ENCODE measurements at places on chromosomes 2 and 18. TPM values are rescaled to one million over a fixed set of nuclear protein-coding genes. Genes with fewer than 3 reads are reported as not detected.

CNRIP1 gene
- not detected for polyA plus RNA-seq

ASB18 gene
- not detected for polyA plus RNA-seq

DNA sequence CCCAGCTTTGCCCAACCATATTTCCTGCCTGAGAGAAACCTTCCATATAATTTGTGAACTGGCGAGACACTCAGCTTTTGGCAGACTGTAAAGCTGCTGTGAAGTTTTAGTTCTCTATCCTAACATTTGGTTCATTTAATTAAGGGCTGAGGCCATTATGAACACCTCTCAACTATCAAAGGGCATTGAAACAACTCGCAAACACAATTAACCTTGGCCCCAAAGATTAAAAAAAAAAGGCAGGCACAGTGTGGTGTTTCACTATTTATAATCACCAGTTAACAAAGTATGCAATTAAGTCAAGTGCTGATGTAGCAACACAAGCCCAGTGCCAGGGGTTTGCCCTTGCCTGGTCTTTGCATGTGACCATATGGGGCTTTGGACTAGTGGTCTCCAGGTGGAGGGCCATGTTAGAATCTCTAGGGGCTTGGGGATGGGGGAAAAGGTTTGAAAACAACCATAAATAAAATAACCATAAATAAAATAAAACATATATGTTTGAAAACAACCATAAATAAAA lies 297.6 kb upstream of the SKOR2 start:
- DNase-seq = no peak

TRIB2 gene
- 79.0 TPM for polyA plus RNA-seq

DNA sequence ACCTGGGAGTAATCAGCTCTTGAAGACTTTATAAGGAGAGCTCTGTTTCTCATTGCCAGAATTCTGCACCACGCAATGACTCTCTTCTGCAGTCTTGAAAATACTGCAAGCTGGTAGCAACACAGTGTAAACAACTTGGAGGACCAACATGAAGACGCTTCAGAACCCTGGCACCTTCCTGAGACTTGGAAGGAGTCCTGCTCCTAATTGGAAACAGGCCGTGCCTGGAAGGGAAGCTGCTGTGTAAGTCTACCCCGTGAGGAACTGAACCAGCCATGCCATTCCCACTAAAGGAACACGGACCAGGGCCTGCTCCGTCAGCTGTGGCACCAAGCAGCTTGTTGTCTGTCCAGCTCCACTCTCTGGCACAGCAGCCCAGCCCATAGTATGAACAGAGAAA lies 171.1 kb downstream of the PAX3 start:
- DNase-seq = no peak

DNA sequence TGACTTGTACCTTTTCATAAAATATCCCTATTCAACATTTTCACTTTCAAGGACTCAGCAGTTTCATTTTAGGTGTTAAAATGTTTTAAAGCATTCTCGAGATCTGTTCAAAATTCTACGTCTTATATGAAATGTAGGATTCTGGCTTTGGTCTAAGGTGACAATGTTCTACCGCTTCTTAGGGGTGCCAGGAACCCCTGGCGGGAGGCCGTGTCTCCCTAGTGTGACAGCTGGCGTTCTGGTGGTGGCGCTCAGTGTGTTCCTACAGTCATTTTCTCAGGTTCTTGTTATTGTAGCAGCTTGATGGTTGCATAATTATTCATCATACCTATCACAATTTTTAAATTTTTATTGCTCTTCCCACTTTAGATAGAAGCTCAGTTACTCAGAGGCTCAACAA lies 204.6 kb downstream of the AGAP1 start:
- DNase-seq = no peak

GRCh38 chr18:60050821-60051220 lies 151.0 kb downstream of the PMAIP1 start:
- no peak for DNase-seq

DNA sequence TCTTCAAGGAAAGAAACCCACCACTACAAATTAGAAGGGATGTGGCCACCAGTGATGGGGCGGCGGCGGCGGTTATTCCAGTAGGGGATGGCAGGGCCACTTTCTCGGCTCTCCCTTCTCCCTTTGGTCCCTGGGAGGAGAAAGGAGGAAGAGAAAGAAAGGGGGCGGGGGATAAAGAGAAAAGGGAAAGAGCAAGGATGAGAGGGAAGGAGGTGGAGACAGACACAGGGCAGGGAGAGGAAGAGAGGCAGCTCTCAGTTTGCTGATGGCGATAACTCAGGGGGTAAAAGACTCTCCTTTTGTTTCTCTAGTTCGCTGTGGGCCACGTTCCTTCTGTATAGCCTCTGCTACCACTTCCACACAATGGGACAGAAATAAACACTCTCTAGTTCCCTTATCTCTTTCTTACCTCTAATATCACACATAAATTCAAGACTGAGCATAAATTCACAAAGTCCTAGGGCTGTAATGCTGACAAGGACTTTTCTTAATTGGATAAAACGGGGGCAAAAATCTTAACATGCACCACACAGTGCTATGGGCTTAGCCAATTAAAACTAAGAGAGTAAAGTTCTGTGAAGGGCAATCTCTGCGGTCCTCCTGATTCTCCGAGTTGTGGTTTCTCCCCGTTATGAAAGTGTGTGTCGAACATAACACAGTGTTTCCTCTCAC lies 14.6 kb downstream of the SFT2D3 start:
- no peak for DNase-seq

TUBA4B gene
- not detected for polyA plus RNA-seq

All from CD4-positive, alpha-beta memory T cell (primary cell).